Activated CD8-positive, alpha-beta T cell treated with anti-CD3 and anti-CD28 coated beads, Interleukin-2, amount 10 ng/mL, durations not matched to agents 7 days and 5 days (primary cell): ENCODE measurements at places on chromosomes 6 and 20.

GRCh38 chr6:14344486-14344885 is 226.9 kb downstream of the CD83 start:
- no peak for DNase-seq
- H3K4me3 ChIP-seq = no peak overlapping the region
- H3K36me3 ChIP-seq = no peaks in the 10 kb centered on the region
- peaks cover 8% of the 10 kb centered on the region for H3K27me3 ChIP-seq
- no peak overlapping the region for H3K27ac ChIP-seq

DNA sequence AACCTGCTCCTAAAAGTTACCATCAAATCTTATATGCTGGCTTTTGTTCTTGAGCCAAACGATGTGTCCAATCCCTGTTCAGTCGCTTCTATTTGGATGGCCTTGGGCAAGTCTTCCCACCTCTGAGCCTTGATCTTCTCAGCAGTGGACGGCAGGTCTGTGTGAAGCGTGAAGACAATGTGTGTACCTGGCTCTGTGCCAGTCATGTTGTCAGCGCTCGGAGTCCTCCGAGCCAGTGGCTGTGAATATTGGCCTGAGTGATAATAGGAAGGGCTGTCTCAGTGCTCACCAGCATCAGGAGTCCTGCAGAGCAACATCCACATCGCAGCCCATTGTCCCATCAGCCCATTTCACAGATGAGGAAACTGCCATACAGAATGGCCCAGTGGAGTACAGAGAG is 219.0 kb downstream of the CDC5L start:
- H3K27me3 ChIP-seq = peaks cover 3% of the 10 kb centered on the region
- no peak overlapping the region for H3K27ac ChIP-seq
- H3K4me1 ChIP-seq = no peaks in the 10 kb centered on the region
- no peak overlapping the region for H3K4me3 ChIP-seq
- DNase-seq = no peak
- no peaks in the 10 kb centered on the region for H3K36me3 ChIP-seq

GRCh38 chr6:169452117-169452868 is 198.6 kb upstream of the THBS2 start:
- no peak for DNase-seq
- no peaks in the 10 kb centered on the region for H3K36me3 ChIP-seq
- no peak overlapping the region for H3K4me3 ChIP-seq
- no peak overlapping the region for H3K27ac ChIP-seq
- no peaks in the 10 kb centered on the region for H3K4me1 ChIP-seq

DNA sequence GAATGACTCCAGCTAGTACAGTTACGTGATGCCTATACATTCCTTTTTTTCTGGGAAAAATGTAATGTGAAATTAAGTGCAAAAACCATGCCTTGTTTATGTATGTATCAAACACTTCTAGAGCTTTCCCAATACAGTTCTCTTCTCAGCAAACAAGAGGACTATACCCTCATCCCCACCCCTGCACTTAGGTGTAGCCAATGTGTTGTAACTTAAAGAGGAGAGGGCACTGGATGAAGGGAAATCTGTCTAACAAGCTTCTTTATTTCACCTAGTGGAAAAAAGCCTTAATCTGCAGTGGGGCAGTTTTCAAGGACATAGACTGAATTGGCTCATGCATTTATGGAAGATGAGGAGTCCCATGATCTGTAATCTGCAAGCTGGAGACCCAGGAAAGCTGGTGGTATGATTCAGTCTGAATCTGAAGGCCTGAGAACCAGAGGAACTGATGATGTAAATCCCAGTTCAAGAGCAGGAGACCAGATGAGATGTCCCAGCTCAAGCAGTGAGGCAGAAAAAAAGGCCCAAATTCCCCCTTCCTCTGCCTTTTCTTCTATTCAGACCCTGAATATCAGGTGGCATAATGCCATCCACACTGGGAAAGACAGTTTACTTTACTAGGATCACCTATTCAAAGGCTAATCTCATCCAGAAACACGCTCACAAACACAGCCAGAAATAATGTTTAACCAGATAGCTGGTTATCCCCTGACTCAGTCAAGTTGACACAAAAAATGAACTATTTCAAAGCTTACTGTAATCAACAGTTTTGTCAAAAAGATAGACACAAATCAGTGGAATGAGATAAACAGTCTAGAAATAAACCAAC is 25.8 kb upstream of the SLC17A3 start:
- no peaks in the 10 kb centered on the region for H3K4me1 ChIP-seq
- H3K27ac ChIP-seq = no peak overlapping the region
- H3K4me3 ChIP-seq = no peak overlapping the region
- peaks cover 2% of the 10 kb centered on the region for H3K27me3 ChIP-seq
- no peak for DNase-seq

- peaks cover 56% of the 10 kb centered on the region for H3K27me3 ChIP-seq
Observed at GRCh38 chr20:25859649-25860530, 163.2 kb upstream of the ZNF337 start.

- H3K27me3 ChIP-seq = no peaks in the 10 kb centered on the region
- peak; percentile 20 for DNase-seq
- H3K27ac ChIP-seq = no peak overlapping the region
- H3K36me3 ChIP-seq = no peaks in the 10 kb centered on the region
Observed at GRCh38 chr6:62150048-62150663, 135.9 kb downstream of the KHDRBS2 start.

- no peaks in the 10 kb centered on the region for H3K27me3 ChIP-seq
- H3K4me1 ChIP-seq = peaks cover 28% of the 10 kb centered on the region
- peaks cover 11% of the 10 kb centered on the region for H3K36me3 ChIP-seq
- H3K4me3 ChIP-seq = no peak overlapping the region
Observed at GRCh38 chr6:16596616-16597331, 164.5 kb downstream of the ATXN1 start.

- DNase-seq = no peak
- H3K4me3 ChIP-seq = no peak overlapping the region
- H3K27ac ChIP-seq = no peak overlapping the region
- no peaks in the 10 kb centered on the region for H3K36me3 ChIP-seq
- H3K4me1 ChIP-seq = peaks cover 14% of the 10 kb centered on the region
- H3K27me3 ChIP-seq = no peaks in the 10 kb centered on the region
Observed at GRCh38 chr6:38212579-38212978, 393.1 kb downstream of the ZFAND3 start.

GRCh38 chr6:121032268-121033006 is 301.8 kb downstream of the TBC1D32 start:
- no peaks in the 10 kb centered on the region for H3K27me3 ChIP-seq
- no peak overlapping the region for H3K27ac ChIP-seq
- no peak overlapping the region for H3K4me3 ChIP-seq
- DNase-seq = no peak

DNA sequence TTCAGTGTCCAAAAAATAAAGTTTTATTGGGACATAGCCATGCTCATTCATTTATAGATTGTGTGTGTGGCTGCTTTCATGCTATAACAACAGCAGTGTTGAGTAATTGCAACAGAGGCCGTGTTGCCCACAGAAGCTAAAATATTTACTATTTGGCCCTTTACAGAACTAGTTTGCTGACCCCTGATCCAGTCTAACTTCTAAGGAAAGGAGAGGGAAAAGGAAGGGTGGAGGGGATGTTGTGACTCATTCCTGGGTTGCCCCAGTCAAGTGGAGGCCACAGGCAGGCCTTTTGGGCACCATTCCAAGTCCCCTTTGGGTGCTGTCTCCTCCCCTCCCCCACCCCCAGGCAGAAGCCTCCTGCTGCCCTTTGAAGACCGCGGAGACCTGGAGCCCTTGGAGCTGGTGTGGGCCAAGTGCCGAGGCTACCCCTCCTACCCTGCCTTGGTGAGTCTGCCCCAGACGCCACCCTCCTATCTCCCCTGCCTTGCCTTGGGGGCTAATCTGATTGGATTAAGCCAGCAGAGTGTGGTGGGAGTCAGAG is 28.4 kb downstream of the BRPF3 start:
- H3K4me3 ChIP-seq = no peak overlapping the region
- no peaks in the 10 kb centered on the region for H3K27me3 ChIP-seq
- H3K27ac ChIP-seq = no peak overlapping the region
- peaks cover 23% of the 10 kb centered on the region for H3K36me3 ChIP-seq
- no peak for DNase-seq

- peaks cover 24% of the 10 kb centered on the region for H3K4me1 ChIP-seq
- no peak for DNase-seq
- no peak overlapping the region for H3K4me3 ChIP-seq
Observed at GRCh38 chr6:47423079-47423478, 54.5 kb upstream of the CD2AP start.

- DNase-seq = no peak
- H3K36me3 ChIP-seq = peaks cover 3% of the 10 kb centered on the region
- H3K4me3 ChIP-seq = no peak overlapping the region
- no peaks in the 10 kb centered on the region for H3K27me3 ChIP-seq
Observed at GRCh38 chr6:130730600-130730999, 96.6 kb upstream of the SMLR1 start.

DNA sequence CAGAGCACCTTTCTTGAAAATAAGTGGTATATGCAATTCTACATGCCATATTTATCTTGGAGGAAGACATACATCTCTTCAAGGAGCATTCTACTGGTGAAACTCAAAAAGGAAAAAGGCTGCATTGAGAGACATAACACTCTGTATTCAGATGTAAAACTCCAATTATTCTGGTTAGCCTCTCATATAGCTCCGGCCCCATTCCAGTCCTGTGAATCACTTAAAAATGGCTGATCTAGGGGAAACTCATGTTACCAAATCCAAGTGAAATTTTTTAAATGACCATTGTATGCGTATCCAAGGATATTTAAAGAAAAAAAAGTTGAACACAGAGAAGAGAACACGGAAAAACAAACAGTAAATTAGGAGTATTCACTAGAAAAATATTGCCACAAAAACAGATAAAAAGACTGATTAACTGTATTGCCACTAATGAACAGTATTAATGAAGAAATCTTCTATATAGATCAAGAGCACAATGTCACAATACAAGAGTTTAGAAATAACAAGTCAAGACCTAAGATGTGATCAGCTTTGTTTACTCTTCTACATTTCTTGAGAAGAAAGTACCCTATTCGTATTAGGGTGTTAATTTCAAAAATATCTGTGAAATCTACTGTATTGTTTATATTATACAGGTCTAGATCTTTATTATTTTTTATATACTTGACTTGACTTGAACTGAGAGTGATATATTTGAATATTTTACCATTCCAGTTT is 124.5 kb upstream of the GJE1 start:
- H3K27ac ChIP-seq = no peak overlapping the region
- H3K4me3 ChIP-seq = no peak overlapping the region
- no peaks in the 10 kb centered on the region for H3K36me3 ChIP-seq
- H3K4me1 ChIP-seq = peaks cover 1% of the 10 kb centered on the region
- DNase-seq = no peak
- peaks cover 2% of the 10 kb centered on the region for H3K27me3 ChIP-seq

- H3K27ac ChIP-seq = no peak overlapping the region
- no peak for DNase-seq
- H3K4me3 ChIP-seq = no peak overlapping the region
- H3K27me3 ChIP-seq = no peaks in the 10 kb centered on the region
- peaks cover 5% of the 10 kb centered on the region for H3K4me1 ChIP-seq
Observed at GRCh38 chr6:24453921-24454320, 35.5 kb downstream of the GPLD1 start.

DNA sequence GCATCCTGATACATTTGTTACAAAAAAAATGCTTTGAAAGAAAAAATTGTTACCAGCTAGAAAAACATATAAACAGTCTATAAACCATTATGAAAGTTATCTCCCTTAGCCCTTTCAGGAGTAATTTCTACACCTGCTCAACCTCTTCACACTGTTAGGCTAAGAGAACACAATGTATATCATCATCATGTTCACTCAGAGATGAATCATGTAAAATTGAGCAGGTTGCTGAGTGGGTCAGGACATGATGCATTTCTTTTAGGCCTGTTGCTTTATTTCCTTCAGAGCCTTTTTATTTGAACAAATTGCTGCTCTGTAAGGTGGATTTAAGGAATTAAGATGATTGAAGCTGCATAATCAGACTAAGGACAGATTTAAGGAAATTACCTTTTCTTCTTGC is 531.3 kb upstream of the MAN1A1 start:
- peaks cover 8% of the 10 kb centered on the region for H3K27me3 ChIP-seq
- no peaks in the 10 kb centered on the region for H3K36me3 ChIP-seq
- H3K27ac ChIP-seq = no peak overlapping the region
- DNase-seq = no peak
- H3K4me1 ChIP-seq = no peaks in the 10 kb centered on the region
- H3K4me3 ChIP-seq = no peak overlapping the region

GRCh38 chr20:8082025-8082424 is 50.0 kb upstream of the PLCB1 start:
- DNase-seq = no peak
- no peak overlapping the region for H3K27ac ChIP-seq
- no peaks in the 10 kb centered on the region for H3K4me1 ChIP-seq
- no peak overlapping the region for H3K4me3 ChIP-seq
- no peaks in the 10 kb centered on the region for H3K36me3 ChIP-seq
- peaks cover 2% of the 10 kb centered on the region for H3K27me3 ChIP-seq

GRCh38 chr6:2190661-2191389 is 54.6 kb downstream of the GMDS start:
- H3K4me1 ChIP-seq = peaks cover 7% of the 10 kb centered on the region
- H3K27me3 ChIP-seq = no peaks in the 10 kb centered on the region
- peaks cover 3% of the 10 kb centered on the region for H3K36me3 ChIP-seq
- no peak for DNase-seq

DNA sequence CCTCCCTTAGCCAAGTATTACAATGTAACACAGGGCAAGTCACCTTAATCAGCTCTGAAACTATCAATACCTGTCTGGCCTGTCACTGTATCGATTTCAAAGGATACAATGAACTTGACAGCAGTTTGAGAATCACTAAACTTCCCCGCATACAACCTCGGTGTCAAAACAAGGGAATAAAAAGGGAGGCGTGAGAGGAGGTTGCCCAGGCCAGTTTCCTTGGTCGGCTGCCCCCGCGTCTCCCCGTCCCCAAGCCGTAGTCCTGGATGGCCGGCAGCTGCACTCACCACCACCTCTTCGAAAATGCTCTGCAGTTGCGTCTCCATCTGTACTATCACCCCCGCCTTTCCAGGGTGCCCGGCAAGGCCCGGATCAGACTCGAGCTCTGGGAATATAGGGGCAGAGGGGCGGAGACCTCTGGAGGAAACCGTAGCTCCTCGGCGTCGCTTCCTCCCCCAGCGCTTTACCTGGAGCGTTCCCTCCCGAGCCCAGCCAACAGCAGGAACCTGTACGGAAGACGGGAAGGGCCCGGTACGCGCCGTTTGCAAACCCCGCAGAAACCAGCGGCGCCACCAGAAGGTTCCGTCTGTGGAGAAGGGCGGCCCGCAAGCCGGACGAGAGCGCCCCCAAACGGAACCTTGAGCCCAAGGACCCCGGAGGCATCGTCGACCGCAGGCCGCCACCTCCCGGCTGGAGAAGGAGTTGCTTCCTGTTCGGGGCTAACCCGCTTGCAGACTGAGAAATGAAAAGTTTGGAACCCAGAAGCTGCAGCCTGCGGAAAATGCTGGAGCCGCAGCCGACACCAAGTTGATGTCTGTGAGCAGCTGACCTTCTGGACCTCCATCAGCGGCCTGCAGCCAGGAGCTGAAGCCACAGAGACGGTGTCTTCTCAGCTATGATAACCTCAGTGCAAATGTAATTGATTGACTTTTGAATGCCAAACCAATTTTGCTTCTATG is at the start of gene MED23:
Gene MED23, minus strand, starts transcription at position 519 of the 959 bp plus-strand sequence. Its CDS starts 193 bp downstream, at position 326.
- peak within 1 kb of the TSS; percentile 94 for H3K27ac ChIP-seq
- peaks cover 12% of the 10 kb centered on the region for H3K36me3 ChIP-seq
- peaks cover 27% of the 10 kb centered on the region for H3K4me1 ChIP-seq
- H3K4me3 ChIP-seq = peak within 1 kb of the TSS; percentile 98
